Spinal cord (tissue), 10 donors: ENCODE measurements at places on chromosomes 5 and 9. TPM values are rescaled to one million over a fixed set of nuclear protein-coding genes. Genes with fewer than 3 reads are reported as not detected.

Gene LAMC3
- total RNA-seq: 14.4 TPM

Gene PPIC
- 72.5 TPM for total RNA-seq

Gene ANKRD34B
- 0.39 TPM for total RNA-seq

Gene SSBP2
- 90.4 TPM for total RNA-seq

Gene IFNB1
- total RNA-seq: not detected

Gene FAM169A
- total RNA-seq: 62.9 TPM

Gene FOXD4L3
- total RNA-seq: not detected

Gene NUTM2F
- total RNA-seq: not detected
